Suppressor macrophage (primary cell): ENCODE measurements at places on chromosomes 2 and 18.
A peak's percentile ranks its signal among the peaks of the same experiment; 100 is the strongest.

- DNase-seq, result no peak
Measured at GRCh38 chr2:125427721-125428315, 1228.1 kb upstream of the GYPC start.

- no peak for DNase-seq
Measured at GRCh38 chr2:65660340-65660739, 227.9 kb upstream of the SPRED2 start.

- DNase-seq, result no peak
Measured at GRCh38 chr2:233118648-233119000, 58.5 kb downstream of the INPP5D start.

DNA sequence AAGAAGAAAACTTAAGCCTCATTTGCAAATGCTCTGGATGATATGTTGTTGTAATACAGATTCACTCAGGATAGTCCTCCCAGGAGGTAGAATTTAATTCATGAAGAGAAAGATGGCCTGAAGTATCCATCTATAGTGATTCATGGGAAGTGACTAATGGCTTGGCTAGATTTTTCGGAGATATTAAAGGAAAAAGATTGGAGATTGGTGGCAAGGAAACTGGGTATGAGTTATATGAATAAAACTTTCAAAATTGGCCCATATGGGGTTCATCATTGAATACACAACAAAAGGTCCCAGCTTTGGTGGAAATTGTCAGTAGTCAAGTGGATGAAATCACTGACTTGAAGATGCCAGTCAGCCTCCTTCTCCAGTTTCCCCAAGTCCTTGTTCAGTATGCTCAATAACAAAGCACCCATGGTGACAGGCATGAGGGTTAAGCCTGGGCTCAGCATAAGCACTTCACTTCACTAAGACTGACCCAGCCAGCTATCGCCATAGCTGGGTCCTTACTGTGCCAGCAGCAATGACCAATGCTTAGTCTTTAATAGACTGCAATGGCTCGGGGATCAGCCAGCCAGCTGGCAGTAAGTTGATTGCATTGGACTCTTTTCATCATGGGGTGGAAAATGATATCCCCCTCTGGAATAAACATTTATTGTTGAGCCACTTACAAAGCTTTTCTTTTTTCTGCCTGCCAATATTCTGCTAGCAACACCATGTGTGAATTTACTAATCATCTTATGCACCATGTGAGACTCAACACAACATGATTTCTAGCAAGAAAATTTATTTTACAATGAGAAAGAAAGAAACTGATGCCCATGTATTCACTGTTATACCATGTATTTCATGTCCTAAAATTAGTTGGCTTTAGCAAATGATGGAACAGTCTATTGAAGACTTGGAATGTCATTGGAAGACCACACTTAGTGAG lies 176.6 kb upstream of the TACR1 start:
- DNase-seq, result no peak

- no peak for DNase-seq
Measured at GRCh38 chr18:75679331-75679730, 251.8 kb upstream of the SMIM21 start.

GRCh38 chr18:32629981-32630700 lies 142.7 kb downstream of the KLHL14 start:
- no peak for DNase-seq

- peak; percentile 59 for DNase-seq
Measured at GRCh38 chr2:84022810-84023431, 436.2 kb downstream of the SUCLG1 start.

DNA sequence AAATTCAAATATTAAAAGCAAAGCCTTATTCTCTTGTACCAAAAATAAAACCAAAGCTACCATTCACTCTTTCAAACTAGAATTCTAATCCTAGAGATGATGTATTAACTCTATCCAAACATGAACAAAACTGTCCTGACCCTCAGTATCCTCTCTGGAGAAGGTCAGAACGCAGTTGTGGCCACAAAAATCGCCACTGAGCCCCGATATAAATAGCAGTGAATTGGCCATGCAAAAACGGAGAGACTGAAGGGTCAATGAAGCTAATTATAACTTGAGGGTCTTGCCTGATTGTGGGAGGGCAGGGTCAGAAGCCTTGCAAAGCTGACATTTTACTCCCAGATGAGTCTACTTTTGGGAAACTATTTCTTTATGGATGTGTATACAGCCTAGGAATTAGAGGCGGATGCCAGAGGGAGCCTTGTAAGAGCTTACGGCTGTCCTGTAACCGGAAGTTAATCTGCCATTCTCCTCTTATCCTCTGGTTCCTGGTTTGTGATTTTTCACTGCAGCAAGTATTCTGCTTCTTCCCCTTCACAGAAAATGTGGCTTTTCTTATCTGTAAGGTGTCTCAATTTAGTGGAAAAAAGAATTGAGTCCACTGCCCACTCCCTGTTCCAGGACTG lies 28.1 kb downstream of the CAVIN2 start:
- peak; percentile 10 for DNase-seq

- no peak for DNase-seq
Measured at GRCh38 chr2:169839954-169840746, 12.9 kb downstream of the UBR3 start.

GRCh38 chr2:51553476-51553875 lies 521.5 kb upstream of the NRXN1 start:
- DNase-seq, result no peak

DNA sequence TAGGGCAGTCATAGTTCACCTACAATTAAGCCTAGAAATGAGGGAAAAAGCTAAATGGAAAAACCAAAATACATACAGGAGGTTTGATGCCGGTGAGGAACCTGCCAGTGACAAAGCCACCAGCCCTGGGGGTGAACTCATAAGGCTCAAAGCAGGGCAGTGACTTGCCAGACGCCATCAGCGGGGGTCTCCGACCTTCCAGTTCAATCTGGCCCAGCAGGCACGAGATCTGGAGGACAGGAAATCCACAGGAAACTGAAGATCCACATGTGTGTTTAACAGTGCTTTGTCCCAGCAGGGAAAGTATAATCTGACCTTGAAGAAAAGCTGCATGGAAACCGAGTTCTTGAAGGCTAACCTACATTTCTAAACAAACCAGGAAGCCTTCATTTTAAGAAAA lies 60.1 kb downstream of the POLR1A start:
- DNase-seq, result no peak

GRCh38 chr18:9354256-9354655 lies 19.7 kb downstream of the TWSG1 start:
- no peak for DNase-seq

GRCh38 chr2:218079943-218080913 lies 11.2 kb downstream of the RUFY4 start:
- peak; percentile 30 for DNase-seq

- DNase-seq, result no peak
Measured at GRCh38 chr2:95278051-95278471, 3.8 kb downstream of the PROM2 start.

DNA sequence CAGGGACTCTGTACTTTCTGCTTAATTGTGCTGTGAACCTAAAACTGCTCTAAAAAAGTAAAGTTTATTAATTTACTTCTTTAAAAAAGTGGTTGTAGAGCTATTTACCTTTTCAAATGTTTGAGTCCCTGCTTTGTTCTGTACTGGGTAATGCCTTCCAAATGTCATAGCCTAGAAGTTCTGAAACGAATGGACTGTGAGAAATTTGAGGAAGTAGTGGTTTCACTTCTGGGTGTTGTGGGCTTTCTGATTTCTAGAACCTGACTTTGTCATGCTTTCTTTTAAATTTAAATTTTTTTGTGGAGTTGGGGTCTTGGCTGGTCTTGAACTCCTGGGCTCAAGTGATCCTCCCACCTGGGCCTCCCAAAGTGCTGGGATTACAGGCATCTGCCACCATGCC lies 44.6 kb downstream of the SMAD4 start:
- DNase-seq, result peak; percentile 61

GRCh38 chr2:237298151-237299118 lies 115.5 kb downstream of the COL6A3 start:
- peak; percentile 69 for DNase-seq

DNA sequence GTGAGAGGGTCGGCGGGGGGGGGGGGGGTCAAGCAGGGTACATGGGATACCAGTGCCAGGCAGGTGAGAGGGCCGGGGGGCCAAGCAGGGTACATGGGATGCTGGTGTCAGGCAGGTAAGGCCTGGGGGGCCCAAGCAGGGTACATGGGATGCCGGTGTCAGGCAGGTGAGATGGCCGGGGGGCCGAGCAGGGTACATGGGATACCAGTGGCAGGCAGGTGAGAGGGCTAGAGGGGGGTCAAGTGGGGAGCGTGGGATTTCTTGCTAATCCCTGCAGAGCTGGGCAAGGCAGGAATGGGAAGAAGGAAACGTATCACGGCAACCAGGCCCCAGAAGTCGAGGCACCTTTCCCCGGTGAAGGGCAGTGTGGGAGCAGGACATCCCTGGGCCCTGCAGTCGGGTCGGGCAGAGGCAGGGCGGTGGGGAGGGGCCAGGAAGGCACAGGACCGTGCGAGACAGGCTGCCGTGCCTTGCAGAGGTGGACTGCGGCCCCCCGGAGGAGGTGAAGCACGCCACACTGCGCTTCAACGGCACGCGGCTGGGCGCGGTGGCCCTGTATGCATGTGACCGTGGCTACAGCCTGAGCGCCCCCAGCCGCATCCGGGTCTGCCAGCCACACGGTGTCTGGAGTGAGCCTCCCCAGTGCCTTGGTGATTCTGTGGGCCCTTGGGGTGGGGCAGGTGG lies 49.3 kb downstream of the MTERF4 start:
- no peak for DNase-seq

DNA sequence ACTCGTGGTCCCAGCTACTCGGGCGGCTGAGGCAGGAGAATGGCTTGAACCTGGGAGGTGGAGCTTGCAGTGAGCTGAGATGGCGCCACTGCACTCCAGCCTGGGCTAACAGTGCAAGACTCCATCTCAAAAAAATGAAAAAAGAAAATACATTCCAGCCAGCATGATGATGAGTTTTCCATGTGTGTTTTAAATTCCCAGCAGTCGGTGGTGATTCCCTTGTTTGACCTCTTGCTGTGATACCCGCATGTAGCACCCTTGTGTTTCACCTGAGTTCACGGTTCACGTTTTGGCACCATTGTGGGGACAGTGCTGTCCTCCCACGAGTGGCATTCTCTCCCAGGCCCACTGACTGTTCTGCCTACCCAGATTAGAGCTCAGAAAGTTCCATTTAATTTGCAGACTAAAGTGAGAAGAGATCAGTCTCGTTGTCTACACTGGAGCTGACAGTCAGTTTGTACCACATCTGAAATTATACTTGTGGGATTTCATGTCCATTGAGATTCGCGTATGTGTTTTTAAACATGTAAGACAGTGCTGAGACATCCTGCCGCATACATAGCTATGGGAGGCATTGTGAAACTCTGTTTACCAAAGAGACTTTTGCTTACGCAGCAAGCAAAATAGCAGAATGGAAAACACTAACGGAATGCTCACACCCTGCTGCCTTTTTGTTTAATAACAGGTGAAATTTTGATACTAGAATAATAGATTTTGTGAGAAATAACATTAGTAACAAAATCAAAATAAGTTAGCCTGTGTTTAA lies 157.1 kb downstream of the GBX2 start:
- no peak for DNase-seq

- no peak for DNase-seq
Measured at GRCh38 chr2:99880148-99880963, 262.0 kb downstream of the AFF3 start.

DNA sequence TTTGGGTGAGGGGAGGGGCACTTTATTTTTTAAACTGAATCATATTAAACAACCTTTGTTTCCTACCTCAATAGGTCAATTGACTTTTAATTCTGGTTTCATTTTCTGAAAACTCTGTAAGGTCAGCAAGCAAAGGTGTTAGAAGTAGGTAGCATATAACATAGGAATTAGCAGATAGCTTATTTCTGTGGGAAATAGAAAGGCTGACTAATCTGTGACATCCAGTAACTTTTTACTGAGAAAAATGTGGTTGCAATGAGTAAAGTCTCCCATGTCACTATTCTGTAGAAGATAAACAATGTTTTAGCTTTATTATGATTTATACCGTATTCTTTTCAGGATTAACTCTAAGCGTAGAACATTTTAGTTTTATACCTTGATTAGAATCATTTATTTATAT lies 240.4 kb downstream of the PLCL1 start:
- DNase-seq, result no peak

GRCh38 chr2:160224060-160224459 lies 24.0 kb upstream of the ITGB6 start:
- DNase-seq, result peak; percentile 23

GRCh38 chr2:10149635-10150034 lies 27.1 kb downstream of the RRM2 start:
- peak; percentile 22 for DNase-seq

- no peak for DNase-seq
Measured at GRCh38 chr2:9768388-9768787, 74.9 kb upstream of the TAF1B start.

GRCh38 chr2:215775106-215775505 lies 238.2 kb downstream of the MREG start:
- DNase-seq, result peak; percentile 37

DNA sequence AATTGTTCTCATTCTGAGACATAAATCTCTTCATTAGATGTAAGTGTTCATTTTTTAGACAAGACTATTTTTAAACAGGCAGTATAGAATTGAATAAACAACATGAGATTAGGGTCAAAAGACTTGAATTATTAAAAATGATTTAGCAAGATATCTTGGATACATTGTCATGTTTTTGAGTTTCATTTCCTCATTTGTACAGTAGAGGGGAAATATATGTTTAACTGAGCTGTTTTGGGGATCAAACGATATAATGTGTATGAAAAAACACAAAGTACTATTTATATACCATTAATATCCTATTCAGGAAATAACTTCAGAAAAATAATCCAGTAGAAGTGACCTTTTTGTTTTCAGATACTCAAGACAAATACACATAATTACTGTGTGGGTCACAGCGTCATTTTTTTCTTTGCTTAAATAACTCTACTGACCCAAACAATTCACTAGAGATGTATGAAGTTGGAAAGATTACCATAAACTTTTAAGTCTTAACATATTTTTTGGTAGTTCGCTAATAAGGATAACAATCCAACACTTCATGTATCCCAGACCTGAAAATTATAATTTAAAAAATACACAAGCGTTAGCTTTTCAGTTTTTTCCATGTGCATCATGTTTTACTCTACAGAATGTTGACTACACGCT lies 896 bp upstream of the ASXL3 start:
- no peak for DNase-seq
